CD4-positive, alpha-beta T cell treated with Interleukin-1 beta for 1 hour (primary cell): ENCODE measurements at places on chromosomes 3 and 15.
A peak's percentile ranks its signal among the peaks of the same experiment; 100 is the strongest.

DNA sequence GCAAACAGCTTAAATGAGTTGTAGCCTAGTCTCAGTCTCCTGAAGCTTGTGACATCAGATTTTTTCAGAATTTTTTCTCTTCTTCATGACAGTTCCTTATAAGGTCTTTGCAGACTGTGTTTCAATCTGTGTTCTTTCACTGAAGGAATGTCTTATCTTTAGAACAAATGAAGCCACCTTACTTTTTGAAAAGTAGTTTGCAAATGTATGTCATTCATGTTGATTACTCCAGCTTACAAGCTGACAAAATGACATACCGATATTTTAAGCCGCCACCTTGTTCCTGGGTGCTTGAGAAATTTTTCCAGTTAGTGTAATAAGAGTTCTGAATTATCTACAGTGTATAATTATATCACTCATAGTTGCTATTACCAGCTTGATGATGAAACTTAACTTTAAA is 57.0 kb downstream of the ASTE1 start:
- no peak for DNase-seq

GRCh38 chr15:75720787-75721479 is 8.3 kb upstream of the CSPG4 start:
- no peak for DNase-seq

- peak; percentile 15 for DNase-seq
These were observed 59.5 kb upstream of the STRIT1 start for GRCh38 chr3:155352900-155353490.

DNA sequence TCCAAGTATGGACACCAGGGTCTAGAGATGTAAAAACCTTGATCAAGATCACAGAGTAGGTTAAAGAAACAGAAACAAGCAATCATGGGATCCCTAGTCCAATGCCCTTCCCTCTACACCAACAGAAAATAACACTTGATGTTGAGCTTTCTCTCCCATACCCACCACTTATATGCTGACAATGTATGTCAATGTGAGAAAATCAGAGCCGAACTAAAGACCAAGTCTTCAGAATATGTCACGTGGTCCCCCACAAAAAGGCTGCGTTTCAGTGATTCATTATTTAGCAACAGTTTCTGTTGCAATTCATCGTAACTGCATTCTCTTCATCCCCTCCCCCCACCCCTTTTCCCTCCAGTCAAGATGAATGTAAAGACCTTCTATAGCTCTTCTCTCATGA is 278.9 kb upstream of the STT3B start:
- no peak for DNase-seq

GRCh38 chr3:54243056-54243931 is 120.9 kb downstream of the CACNA2D3 start:
- DNase-seq = no peak

DNA sequence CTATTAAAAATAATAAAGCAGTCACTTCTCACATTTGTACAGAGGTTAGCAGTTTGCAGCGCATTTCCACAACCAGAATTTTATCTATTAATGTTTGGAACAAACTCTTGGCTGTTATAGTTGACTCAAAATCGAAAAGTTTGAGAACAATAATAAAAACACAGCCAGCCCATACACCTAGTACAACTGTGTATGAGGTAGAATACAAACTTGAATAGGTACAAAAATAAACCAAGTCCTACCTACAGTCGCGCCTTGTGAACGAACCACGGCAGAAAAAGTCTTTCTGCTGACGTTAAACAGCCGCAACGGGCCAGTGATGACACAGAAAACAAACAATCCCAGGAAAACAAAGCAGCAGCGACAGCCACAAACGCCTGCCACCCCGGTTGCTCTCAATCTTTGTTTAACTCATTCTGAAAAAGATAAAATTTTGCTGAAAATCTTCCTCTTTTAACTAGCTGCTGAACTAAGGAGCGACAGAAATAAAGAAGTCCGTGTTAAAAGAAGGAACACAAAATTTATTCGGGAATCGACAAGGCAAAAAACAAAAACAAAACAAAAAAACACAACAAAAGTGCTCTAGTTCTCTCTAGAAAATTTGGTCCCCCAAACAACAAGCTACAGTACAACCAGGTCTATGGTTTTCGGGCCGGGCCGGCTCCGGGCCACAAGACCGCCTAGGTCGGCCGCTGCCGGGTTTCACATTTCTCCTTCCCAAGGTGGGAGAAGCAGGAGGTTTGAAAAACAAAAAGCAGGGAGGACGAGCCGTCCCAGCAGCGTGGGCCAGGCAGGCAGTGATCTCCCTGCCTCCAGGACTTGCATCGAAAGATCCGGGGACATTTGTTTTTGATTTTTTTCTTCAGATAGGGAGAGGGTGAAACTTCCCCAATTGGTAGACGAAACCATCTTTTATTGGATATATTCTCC is 2.9 kb downstream of the FOXL2 start:
- DNase-seq = no peak

- no peak for DNase-seq
These were observed 29.4 kb downstream of the SLC22A14 start for GRCh38 chr3:38311476-38311875.

- peak; percentile 30 for DNase-seq
These were observed 37.3 kb downstream of the STARD5 start for GRCh38 chr15:81286621-81287121.
